ENCODE measurements at places on chromosomes 4 and X.

DNA sequence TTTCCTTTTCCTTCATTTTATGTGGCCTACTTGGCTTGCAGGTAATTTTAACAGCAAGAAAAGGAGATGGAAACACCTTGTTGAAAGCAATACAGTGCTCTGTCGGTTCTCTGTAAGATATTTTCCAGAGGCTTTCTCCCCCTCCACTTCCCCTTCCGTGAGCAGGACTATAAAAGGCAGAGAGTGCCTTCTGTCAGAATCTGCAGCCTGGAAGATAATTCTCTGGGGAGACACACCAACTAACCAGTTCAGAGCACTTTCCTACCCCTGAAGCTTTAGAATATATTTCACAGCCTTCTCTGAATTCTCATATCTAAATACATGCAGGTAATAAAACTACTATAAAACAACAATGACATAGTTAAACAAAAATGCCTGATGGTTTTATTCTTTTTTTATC lies 141.1 kb downstream of the IDS start:
- no peak for DNase-seq

GRCh38 chr4:138869631-138870030 lies 145.9 kb upstream of the NOCT start:
- no peak for DNase-seq

- no peak for DNase-seq
Observed at GRCh38 chr4:96473246-96473645, 633.4 kb downstream of the PDHA2 start.

- DNase-seq: peak; percentile 3
Observed at GRCh38 chrX:140733766-140734342, 24.3 kb downstream of the LINC00632 start.

GRCh38 chr4:77505958-77506319 lies 99.7 kb upstream of the CXCL13 start:
- no peak for DNase-seq

- DNase-seq: no peak
Observed at GRCh38 chr4:76035141-76035540, 729 bp downstream of the CXCL11 start.
